ENCODE measurements at places on chromosomes 2 and 18. TPM values are rescaled to one million over a fixed set of nuclear protein-coding genes. Genes with fewer than 3 reads are reported as not detected.

- DNase-seq = no peak
These were observed 28.3 kb upstream of the INSIG2 start for GRCh38 chr2:118059919-118060478.

DNA sequence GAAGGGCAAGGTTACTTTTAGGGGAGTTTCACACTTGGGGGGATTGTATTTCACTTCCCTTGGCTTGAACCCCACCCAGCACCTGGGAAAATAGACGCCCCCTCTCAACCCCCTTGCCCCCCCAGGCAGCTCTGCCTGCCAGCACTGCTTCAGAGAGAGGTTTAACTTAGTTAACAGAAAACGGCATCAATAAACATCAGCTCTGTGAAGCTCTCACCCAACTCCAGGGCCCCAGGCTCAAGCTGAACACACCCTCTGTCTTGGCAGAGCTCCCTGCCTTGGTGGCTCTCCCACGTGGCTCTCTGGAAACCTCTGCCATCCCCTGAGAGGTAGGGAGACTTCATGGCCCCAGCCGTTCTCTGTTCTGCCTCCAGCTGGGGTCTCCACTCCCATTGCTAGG lies 244.1 kb downstream of the ACKR3 start:
- no peak for DNase-seq

DNA sequence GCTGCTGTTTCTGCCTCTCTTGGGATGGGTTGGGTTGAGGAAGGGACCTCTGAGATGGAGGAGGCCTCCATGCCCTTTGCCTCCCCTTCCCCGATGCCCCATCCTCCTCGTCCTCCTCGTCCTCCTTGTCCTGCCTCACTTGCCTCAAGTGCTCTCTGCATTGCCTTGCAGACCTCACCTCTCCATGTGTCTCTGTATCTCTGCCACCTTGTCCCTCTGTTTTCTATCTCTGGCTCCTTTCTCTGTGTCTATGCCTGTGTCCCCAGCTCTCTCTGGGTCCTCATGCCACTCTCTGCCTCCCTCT lies 87.5 kb downstream of the MCFD2 start:
- no peak for DNase-seq

GRCh38 chr2:19073522-19073921 lies 284.9 kb downstream of the OSR1 start:
- DNase-seq = peak; percentile 89

DNA sequence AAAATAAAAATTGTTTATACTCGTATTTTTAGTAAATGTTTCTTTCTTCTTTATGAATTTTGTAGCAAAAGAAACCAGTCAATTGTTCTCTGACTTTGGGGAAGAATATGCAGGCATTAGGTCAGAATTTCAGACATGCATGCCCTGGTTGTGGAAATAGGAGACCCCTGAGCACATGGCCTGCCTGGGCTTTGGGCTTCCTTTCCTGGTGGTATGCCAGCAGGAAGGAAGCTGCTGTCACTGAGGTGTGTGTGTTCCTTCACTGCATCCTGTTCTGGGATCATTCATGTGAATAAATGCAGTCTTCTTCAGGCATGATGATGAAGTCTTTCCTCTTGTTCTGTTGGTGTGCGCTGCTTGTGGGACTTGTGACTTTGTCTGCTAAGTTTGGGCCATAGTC lies 920.2 kb upstream of the VRK2 start:
- DNase-seq = no peak

HOXD4 gene
- 12.1 TPM for polyA plus RNA-seq

DNA sequence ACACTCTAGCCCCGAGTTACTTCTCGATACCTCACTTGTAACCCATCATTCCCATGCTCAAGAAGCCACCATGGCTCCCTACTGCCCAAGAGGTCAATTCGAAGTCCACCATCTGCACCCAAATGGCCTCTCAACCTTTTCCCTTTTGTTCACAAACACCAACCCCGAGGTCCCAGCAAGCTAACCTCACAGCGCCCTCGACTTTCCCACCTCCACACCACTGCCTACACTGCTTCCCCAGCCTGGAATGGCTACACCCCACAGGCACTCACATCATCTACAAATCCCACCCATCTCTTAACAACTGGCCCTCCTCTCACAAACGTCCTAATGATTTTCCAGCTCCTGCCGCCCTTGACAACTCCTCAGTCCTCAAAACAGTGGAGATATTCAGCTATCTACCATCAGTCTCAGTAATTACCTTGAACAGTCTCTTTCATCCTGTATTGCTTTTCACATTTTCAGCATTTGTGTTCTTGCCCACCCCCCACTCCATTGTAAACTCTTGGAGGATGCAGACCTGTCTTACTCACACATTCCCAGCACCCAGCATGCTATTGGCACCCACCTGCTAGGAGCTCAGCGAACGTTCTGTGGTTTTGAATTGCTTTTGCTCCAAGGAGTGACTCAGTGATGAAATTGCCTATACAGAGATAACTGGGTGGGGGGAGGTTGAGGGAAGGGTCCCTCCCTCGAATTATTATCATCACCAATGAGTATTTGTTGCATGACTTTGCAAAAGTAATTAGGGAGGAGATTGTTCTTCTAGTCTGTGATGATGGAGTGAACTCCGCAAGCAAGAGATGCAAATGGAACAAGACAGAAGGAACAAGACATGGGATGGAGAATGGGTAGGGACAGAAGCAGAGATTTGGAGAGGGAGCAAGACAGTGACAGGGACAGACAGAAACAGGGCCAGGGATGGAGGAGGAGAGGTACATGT lies 106.8 kb downstream of the CYP26B1 start:
- DNase-seq = no peak

GRCh38 chr18:8786483-8787370 lies 81.4 kb downstream of the MTCL1 start:
- DNase-seq = no peak

CXCR4 gene
- 9.5 TPM for polyA plus RNA-seq
